ENCODE measurements at places on chromosomes 7 and 10.

DNA sequence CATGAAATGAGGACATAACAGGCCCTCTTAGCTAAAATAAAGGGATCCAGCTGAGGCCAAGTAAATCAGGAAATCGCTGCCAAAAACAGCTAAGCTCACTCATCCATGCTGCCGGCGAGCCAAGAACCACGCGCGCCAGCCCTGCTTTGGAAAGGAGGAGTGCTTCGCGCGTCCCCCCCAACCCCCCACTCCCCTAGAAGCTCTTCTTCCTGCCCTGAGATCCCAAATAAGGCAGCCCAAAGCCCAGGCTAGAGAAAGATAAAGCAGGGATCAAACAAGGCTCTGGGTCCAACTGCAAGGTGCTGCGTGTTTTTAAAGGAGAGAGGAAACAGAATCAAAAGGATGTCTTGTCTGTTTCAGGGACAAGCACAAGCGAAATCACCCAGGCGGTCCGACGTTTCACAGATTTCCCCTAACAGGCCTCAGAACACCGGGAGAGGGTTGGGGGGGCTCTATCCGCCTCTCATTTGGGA is 168.3 kb upstream of the AUTS2 start:
- DNase-seq = peak; percentile 45

DNA sequence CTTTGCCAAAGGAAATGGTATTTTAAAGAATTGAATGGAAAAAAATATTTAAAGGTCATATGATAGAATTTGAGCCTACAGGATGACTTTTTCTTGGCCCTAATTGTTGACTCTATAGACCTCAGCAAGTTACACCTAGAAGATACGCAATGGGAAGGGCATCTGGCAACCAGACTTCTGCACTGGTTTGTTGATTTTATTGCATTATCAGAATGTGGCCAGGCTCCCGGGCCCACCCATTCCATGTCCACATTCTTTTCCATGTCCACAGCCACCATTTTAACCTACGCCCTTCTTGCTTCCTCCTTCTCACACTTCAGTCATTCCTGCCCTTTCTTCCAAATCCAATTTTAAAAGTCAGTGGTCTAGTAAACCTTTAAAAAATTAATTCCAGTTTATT is 738.4 kb downstream of the SUGCT start:
- DNase-seq = no peak

- DNase-seq = no peak
Observed at GRCh38 chr7:111292026-111292470, 201.1 kb downstream of the LRRN3 start.

- no peak for DNase-seq
Observed at GRCh38 chr10:62545160-62546066, 171.2 kb downstream of the ZNF365 start.

GRCh38 chr7:1095621-1096155 is 7.8 kb downstream of the GPER1 start:
- no peak for DNase-seq

GRCh38 chr10:61750943-61751471 is 88.3 kb downstream of the CABCOCO1 start:
- DNase-seq = peak; percentile 38

DNA sequence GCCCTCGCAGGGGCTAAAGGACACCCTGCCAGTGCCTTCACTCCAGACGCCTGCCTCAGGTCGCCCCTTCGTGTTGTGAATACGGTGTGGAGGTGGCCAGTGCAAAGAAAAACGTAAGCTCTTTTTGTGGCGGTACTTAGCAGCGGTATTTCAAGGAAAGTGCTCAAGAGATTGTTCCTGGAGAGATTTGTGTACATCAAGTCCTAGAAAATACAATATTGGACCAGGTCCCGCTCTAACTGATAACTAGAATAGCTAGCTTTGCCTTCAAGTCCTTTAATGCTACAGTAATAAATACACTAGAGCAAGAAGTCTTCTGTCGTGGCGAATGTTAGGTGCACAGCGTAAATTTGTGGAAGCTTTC is 689 bp downstream of the PLCE1 start:
- no peak for DNase-seq

- DNase-seq = no peak
Observed at GRCh38 chr10:3635211-3635671, 149.8 kb downstream of the KLF6 start.

- no peak for DNase-seq
Observed at GRCh38 chr10:44974082-44974627, 4.5 kb downstream of the DEPP1 start.

DNA sequence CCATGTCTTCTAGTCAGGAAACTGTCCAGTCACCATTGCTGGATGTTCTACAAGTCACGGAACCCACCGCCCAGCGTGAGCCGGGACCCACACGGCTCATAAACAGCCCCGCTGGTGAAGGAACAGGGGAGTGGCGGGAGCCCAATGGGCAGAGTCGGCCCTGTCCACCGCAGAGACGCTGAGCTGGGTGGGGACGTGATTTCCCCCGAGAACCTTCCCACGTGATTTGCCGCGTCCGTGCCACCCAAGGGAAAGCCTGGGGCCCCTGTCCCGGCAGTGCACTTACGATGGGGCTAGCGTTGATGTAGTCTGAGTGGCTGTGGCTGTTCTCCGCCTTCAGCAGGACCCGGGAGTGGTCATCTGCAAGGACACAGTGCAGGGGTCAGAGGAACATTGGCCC is 266.9 kb downstream of the DNAJB6 start:
- DNase-seq = no peak

- no peak for DNase-seq
Observed at GRCh38 chr7:82021036-82021435, 251.2 kb upstream of the HGF start.

- DNase-seq = no peak
Observed at GRCh38 chr7:36275735-36276284, 113.9 kb upstream of the ANLN start.

- no peak for DNase-seq
Observed at GRCh38 chr10:43816351-43817321, 168.0 kb upstream of the ZNF32 start.

DNA sequence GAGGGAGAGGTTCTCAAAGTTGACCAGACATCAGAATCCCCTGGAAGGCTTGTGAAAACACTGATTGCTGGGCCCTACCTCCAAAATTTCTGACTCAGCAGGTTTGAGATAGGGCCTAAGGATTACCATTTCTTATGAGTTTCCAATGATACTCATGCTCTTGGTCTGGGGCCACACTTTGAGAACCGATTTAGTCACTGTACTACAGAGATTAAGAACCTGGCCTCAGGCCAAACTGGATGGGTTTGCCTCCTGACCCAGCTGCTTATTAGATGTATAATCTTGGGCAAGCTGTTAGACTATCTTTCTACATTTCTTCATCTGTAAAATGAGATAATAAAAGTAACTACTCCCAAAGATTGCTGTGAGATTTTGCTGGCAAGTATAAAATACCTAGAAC is 77.1 kb upstream of the SCIN start:
- DNase-seq = no peak

- DNase-seq = no peak
Observed at GRCh38 chr7:36185092-36185491, 32.0 kb downstream of the EEPD1 start.

- DNase-seq = no peak
Observed at GRCh38 chr10:6988654-6989053, 408.6 kb upstream of the PRKCQ start.

DNA sequence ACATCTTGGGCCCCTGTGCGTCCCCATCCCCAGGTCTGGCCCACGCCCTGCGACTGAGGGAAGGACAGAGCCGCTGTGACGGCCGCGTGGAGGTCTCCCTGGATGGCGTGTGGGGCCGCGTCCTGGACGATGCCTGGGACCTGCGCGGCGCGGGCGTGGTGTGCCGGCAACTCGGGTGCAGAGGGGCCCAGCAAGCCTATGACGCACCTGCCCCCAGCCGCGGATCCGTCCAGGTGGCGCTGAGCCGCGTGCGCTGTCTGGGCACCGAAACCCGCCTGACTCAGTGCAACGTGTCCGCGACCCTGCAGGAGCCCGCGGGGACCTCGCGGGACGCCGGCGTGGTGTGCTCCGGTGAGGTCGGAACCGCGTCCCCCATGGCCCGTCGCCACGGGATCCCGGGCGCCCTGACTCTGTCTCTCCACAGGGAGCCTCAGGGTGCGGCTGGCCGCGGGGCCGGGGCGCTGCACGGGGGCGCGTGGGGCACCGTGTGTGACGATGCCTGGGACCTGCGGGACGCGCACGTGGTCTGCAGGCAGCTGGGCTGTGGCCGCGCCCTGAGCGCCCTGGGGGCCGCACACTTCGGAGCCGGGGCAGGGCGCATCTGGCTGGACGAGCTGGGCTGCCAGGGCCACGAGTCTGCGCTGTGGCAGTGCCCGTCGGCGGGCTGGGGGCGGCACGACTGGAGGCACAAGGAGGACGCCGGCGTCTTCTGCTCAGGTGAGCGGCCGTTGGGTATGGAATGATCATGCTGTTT is 5.9 kb downstream of the SCART1 start:
- DNase-seq = no peak

DNA sequence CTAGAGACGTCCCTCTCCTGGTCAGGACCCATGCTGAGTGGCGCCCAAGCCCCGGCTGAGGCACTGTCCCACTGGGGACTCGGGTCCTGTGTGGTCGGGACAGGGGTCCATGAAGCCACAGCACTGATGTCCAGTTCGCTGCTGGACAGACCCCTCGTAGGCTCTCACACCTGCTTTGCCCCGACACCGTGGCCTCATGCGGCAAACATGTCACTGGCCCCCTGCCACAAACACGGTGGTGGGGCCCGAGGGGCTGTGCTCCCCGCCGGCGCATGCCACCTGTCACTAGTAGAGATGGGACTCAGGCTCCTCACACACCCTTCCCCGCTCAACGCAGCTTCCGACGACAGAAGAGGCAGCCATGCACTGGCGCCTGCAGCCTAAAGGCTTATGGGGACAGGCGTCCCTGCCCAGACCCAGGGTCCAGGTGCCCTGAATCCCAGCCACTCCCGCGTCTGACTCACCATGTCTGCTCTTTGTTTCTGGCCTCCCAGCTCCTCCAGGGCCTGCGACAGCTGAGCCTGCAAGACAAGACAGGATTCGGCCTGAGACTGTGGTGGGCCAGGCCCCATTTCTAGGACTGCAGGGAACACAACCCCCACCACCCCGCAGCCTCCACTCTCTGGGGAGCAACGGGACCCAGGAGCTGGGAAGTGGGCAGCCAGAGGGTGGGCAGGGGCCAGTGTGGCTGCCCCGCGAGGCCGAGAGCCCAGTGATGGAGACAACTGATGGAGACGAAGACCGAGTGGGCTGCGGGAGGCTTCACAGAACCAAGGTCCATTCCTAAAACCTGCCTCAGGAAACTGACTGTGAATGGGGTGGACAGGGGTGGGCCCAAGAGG is 230.9 kb downstream of the MAD1L1 start:
- no peak for DNase-seq

DNA sequence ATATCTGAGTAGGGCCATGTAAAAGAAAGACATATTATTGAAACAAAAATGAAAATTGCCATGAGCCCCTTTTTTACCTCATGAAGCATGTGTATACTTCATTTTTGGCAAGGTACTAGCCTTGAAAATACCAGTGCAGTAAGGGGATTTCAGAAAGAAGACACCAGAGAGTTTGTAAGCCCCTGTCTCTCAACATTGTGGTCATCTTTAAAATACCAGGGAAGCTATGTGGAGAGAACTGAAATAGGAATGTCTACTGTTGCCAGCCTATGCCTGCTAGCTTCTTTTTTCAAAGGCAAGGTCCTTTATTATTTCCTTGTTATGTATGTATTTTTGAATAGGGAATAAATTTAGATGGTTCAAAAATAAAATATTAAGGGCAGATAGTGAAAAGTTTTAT is 57.8 kb downstream of the CASD1 start:
- no peak for DNase-seq

GRCh38 chr7:28702171-28702570 is 256.0 kb downstream of the TRIL start:
- DNase-seq = no peak

DNA sequence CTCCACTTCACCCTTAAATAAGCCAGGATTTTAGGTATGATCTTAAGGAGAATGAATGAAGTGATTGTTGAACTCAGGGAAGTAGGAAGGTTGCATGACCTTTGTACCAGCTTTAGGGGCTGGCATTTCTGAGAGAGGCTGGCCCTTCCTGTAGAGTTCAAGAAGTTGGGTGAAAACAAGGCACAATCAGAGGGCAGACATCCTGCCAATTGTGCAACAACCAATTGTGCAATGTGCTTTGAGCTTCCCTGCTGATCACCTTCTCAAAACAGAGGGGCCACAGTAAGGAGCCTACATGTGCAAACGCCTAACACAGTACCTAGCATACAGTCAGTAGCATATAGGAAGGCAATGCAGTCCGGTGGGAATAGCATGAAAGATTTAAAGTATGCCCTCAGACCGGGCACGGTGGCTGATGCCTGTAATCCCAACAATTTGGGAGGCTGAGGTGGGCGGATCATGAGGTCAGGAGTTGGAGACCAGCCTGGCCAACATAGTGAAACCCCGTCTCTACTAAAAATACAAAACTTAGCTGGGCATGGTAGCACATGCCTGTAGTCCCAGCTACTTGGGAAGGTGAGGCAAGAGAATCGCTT is 5.4 kb downstream of the CPVL start:
- peak; percentile 68 for DNase-seq

GRCh38 chr10:117532003-117532385 is 10.6 kb upstream of the EMX2 start:
- DNase-seq = no peak

- DNase-seq = no peak
Observed at GRCh38 chr7:30965883-30966282, 2.1 kb downstream of the GHRHR start.

DNA sequence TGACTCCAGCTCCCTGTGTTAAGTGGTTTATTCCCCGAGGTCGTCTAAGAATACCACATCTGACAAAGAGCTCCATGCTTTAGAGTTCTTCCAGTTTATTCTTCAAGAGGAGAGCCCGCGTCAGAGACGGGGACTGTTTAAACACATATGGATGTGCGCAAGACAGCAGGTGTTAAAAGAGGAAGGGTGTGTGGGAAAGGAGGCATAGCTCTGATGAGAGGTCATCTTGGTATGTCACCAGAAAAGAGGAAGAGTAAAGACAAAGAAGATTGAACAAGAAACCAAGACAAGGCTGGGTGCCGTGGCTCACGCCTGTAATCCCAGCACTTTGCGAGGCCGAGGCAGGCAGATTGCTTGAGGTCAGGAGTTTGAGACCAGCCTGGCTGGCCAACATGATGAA is 258.7 kb downstream of the CCDC3 start:
- DNase-seq = no peak

GRCh38 chr10:124532106-124532641 is 70.6 kb downstream of the LHPP start:
- DNase-seq = no peak

DNA sequence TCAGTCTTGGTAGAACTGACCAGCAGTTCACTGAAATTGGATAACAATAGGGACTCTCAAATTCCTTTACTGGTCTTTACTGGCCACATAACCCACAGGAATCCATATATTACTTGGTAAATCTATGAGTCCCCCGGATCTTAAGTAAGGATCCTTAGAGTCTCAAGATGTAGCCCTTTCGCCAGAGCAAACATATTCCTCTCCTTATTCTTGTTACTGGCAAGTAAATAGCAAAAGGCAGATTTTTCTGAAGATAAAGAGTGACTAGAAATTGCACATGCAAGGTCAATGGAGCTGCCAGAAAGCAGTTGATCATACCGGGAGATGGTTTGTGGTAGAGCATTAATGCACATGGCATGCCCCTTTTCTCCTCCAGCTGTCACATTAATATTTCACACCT is 283.0 kb downstream of the HDAC9 start:
- DNase-seq = no peak

Measured in pons (tissue), 1 donor.